ENCODE measurements at places on chromosomes 16 and 17.

GRCh38 chr16:58464916-58465731, 34.8 kb upstream of the NDRG4 start:
- no peak for DNase-seq

DNA sequence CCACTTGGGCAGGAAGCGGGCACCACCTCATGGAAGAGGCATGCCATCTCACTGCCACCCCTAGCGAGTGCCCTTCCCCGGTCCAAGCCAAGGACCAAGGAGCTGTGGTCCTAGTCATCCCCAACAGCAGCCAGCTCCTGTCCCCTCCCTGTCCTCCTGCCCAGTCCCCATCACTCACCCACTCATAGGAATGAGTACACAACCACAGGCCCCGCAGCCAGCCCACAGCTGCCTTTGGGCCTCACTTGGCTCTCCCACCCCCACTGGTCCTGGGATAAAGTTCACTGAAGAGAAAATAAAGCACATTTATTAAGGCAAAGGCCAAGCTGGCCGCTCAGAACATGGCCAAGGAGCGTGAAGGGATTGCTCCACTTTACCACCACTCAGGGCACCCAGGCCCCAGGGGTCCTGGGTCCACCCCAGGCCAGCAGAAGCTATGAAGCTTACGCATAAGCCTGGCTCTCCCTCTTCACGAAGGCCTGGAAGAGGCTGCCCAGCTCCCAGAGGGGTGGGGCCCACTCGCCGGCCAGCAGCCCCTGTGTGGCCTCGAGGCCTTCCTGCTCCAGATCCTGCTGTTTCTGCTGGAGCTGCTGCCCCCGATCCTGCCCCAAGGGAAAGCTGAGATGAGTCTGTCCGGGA, 3.6 kb downstream of the SCRN2 start:
- no peak for DNase-seq

DNA sequence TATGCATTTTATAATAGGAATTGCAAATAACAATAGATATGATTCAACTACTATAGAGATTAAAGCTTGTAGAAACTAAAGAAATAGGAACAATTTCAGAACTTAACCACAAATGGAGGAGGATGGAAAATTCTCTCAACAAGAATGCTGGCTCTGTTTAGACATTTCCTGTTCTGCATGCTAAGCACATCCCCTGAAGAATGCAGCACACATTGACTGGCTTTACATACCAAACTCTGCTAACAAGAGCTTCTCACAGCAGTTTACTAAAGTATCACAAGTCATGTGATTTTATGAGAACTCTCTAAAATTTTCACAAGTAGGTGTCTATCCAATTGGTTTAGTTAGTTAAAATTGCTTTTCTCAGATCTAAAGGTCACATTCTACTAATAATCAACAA, 85.2 kb downstream of the SPAG9 start:
- DNase-seq, result no peak

DNA sequence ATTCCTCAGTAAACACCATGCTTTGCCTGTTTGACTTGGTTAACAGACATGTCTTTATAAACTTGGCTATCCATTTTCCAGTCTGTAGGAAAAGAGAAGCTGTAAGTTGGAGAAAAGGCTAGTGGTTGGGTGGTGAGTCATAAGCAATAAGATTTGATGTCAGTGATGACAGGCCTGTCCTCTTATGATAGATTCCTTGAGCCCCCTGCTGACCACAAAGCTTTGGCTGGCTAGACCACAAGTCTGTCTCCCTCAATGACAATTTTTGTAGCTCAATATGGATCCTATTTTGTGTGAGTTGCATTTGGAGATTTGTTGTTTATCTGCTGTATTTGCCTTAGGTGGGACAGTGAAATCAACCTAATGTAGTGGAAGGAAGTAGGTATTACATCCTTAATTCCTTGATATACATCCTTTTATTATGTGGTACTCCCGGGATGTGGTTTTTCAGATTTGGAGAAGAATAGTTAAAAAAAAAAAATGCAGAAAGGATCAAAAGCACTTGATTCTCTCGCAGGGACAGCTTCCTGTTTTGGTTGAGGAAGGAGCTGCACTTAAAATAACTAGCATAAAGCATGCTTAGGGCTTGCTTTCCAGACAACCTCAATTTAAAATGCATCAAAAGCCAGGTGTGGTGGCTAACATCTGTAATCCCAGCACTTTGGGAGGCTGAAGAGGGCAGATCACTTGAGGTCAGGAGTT, 67.4 kb downstream of the SIAH1 start:
- DNase-seq, result peak; percentile 30

GRCh38 chr17:6843241-6843880, 11.8 kb upstream of the TEKT1 start:
- no peak for DNase-seq

DNA sequence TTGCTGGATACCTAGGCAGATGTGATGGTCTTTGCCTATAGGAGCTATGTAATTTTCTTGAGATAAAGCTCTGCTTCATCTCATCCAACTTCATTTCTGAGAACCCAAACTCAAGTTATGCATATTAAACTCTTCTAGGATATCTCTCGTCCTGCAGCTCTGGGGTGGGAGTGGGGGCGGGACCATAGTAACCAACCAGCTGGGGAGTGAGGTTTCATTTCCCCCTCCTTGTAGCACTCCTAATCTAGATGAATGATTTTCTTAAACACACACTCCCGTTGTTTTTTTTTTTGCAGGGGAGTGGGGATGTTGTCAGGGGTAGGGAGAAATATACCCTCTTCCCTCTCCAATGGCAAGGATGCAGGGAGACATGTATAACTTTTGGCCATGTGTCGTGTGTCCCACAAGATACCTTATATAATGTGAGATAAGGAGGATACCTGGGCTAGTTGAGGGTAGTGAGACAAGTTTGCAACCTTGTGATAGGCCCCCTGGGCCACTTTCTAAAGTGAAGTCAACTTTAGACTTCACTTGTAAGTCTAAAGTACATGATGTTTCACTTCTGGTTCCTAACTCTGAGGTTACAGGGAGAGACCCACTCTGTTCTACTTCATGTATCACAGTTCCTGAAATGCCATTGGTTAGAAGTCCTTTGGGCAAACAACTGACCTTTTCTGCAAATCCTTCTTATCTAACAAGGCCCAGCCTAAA, 10.5 kb upstream of the HEATR6 start:
- DNase-seq, result no peak

DNA sequence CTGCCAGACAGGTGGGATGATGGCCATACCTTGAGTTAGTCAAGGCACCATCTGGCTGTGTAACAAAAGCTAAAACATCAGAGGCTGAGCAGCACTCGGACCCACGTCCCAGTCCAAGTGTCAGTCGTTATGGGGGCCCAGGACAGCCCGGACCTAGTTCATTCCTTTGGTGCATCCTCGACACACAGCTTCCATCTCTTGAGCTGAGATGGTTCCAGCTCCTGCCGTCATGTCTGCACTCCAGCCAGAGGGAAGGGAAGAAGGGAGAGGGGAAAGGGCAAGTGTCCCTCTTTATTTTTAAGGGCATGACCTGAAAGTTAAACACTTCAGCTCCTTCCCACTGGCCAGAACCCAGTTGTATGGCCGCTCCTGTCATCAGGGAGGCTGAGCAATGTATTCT, 218.0 kb downstream of the SEC14L1 start:
- DNase-seq, result no peak

DNA sequence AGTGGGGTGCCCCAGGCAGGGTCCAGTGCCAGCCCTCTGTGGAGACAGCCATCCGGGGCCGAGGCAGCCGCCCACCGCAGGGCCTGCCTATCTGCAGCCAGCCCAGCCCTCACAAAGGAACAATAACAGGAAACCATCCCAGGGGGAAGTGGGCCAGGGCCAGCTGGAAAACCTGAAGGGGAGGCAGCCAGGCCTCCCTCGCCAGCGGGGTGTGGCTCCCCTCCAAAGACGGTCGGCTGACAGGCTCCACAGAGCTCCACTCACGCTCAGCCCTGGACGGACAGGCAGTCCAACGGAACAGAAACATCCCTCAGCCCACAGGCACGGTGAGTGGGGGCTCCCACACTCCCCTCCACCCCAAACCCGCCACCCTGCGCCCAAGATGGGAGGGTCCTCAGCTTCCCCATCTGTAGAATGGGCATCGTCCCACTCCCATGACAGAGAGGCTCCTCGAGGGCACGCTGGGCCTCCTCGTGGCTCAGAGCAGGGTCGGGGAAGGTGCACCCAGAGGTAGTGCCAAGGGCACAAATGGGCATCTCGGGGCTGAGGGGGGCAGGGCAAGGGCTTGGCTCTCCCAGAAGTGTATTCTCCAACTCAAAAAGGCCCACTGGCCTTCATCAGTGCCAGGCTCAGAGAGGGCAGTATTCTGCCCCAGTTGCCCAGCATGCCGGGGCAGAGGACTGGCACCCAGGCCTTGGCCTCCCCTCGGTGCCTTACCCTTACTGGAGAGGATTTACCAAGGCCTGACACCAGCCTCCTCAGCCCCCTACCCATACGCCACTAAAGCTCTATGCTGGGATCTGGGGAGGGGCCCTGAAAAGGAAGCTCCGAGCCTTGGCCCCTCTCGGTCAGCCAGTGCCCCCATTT, at the start of gene CDH5:
TSS of gene CDH5 (plus strand) at position 259 of the 867 bp plus-strand sequence. CDS start 12,647 bp downstream, outside the sequence.
- no peak for DNase-seq

DNA sequence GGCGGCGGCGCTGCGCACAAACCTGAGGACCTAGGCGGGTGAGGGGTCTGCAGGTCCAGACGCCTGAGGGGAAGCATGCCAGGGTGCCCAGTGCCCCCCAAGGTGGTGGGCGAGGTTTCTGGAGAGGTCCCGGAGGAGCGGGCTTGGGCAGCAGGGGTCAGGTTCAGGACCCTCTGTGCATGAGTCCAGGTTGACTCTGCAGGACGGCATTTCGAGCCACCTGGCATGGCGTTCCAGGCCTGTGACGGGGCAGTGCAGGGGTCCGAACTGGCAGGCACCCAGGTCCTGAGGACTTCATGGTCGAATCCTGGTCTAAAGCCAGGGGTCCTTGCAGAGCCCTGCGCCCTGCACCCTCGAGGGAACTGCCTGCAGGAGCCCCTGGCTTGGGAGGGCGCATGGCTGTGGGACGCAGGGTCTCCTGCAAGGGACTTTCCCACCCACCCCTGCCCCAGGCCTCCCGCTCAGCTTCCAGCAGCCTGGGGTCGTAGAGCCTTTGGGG, 3.5 kb downstream of the SLC16A3 start:
- DNase-seq, result peak; percentile 52

- no peak for DNase-seq
Observed at GRCh38 chr16:11370084-11370931, 25.0 kb downstream of the RMI2 start.

- no peak for DNase-seq
Observed at GRCh38 chr16:21600031-21600773, 825 bp downstream of the METTL9 start.

GRCh38 chr16:51268237-51268636, 117.2 kb upstream of the SALL1 start:
- DNase-seq, result no peak

GRCh38 chr16:3577302-3577752, at the start of gene NLRC3:
NLRC3 (minus strand) TSS chr16:3577403; CDS start chr16:3565036, 12,367 bp downstream.
- DNase-seq, result peak; percentile 60

DNA sequence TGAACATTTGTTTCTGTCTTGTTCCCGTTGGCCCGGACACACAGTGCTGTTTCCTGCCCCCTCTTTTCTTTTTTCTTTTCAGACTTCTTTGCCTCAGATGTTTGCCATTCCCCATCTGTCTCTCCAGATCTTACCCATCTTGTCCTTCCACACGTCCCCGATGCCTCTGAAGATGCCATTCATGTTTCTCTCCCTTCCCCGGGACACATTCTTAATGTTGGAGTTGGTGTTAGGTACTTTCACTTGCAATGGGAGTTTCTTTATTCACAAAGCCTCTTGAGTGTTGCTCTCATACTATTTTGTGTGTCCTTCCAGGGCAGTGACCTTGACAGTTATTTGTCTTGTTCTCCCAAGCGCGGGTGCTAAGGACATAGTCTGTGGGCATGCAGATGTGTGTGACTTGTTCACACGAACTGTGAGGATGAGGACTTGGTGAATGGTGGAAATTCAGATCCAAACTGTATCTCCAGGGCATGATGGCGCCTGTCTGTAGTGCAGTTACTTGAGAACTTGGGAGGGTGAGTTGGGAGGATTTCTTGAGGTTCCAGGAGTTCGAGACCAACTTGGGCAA, 8.3 kb downstream of the SEC14L1 start:
- no peak for DNase-seq

GRCh38 chr16:77322757-77323156, 112.1 kb downstream of the ADAMTS18 start:
- no peak for DNase-seq

GRCh38 chr17:15966183-15966878, 21.4 kb downstream of the ADORA2B start:
- no peak for DNase-seq

DNA sequence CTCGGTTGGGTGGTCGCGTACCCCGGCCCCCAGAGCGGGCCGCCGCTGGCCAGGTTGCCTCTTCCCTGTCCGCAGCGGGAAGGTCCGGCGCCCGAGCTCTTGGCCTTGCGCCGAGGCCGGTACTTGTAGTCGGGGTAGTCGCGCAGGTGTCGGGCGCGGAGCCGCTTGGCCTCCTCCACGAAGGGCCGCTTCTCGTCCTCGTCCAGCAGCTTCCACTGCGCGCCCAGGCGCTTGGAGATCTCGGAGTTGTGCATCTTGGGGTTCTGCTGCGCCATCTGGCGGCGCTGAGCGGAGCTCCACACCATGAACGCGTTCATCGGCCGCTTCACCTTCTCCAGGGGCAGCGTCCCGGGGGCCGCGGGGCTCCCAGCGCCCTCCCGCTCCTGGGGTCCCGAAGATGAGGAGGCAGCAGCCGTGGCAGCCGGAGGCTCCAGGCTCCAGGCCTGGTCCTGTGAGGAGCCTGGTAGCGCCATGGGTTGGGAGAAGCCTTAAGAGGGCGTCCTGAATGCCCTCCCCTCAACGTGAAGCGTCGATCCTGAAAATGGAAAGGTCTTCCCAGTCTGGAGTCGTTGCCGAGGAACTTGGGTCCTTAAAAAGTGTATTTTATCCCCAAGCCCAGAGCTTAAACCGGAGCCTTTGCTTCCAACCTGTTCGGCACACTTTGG, 558 bp downstream of the SOX15 start:
- no peak for DNase-seq

DNA sequence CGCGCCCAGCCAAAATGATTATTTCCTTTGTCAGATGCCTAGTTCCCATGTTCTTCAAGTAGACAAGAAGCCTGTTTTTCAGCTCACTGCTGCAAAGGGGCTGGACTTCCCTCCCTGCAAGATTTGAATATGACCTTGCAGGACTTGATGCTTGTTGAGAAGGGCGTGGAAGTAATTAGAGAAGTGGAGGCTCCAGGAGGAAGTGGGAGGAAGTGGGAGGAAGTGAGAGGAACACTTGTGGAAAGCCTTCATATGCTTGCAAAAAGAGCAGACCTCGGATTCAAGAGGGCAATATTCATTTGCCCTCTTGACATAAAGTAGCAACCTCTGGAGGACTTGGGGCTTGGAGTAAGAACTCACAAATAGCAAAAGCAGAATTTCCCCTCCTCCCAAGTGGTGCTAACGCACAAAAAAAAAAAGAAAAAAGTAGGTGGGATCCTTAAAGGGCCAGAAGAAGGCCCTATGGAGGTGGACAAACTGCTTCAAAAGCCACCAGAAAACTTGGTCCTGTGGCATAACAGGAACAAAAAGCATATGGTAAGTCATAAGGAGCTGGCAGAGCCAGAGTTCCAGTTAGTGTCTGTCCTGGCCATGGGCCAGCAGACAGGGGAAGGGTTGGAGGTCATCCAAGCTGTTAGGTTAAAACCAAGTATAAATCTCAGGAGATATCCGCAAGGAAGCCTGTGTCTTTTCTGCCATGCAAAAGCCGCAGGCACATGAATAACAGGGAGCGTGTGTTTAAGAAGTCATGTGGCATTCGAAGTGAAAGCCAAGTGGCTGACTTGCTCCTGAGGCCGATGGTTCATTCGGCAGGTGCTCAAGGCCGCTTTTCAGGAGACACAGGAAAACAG, 20.6 kb upstream of the PRKAR1A start:
- DNase-seq, result no peak

GRCh38 chr17:57674894-57675293, 70.2 kb downstream of the CCDC182 start:
- DNase-seq, result no peak

GRCh38 chr17:34146440-34147043, 108.5 kb upstream of the CCL2 start:
- no peak for DNase-seq

Measured in CMK (cell line).